ENCODE measurements at places on chromosomes 12 and 14.

DNA sequence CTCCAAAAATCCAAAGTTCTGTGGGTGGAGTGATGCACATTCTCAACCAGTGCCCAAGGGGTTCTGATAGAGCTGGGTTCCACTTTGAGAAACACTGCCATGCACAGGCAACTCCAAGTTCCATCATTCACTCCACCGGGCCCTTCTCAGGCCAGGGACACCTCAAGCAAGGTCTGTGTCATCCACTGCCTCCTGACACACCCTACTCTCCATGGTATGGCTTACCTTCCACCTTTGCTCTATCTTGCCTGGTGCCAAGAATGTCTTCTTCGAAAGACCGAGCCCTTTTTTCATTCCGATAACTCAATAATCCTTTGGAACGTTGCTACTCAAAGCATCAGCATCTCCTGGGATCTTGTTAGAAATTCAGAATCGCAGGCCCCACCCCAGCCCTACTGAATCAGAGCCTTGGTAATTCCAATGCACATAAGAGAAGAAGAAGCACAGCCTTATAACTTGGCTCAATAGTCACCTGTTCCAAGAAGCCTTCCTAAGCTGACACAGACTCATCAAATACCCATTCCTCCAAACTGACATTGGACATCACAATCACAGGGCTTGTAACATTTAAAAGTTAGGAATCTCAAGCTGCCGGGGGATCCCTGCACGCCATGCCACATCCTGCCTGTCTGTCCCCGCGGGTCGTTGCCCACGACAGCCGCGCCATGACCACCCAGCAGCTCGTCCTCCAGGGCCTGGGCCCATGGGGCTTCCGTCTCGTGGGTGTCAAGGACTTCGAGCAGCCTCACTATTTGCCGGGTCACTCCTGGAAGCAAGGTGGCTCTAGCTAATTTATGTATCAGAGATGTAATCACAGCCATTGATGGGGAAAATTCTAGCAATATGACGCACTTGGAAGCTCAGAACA, 66.4 kb downstream of the VCPKMT start:
- DNase-seq = no peak

- DNase-seq = no peak
These were observed 371.8 kb downstream of the BCL11B start for GRCh38 chr14:98900236-98900635.

- no peak for DNase-seq
These were observed 77.2 kb downstream of the PTPRR start for GRCh38 chr12:70843363-70843762.

DNA sequence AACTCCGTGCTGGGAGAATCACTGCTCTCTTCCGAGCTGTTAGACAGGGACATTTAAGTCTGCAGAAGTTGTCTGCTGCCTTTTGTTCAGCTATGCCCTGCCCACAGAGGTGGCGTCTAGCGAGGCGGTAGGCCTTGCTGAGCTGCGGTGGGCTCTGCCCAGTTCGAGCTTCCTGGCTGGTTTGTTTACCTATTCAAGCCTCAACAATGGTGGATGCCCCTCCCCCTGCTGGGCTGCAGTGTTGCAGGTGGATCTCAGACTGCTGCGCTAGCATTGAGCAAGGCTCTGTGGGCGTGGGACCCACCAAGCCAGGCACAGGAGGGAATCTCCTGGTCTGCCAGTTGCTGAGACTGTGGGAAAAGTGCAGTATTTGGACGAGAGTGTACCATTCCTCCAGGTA, 43.7 kb downstream of the GPR137C start:
- no peak for DNase-seq

- DNase-seq = no peak
These were observed 369.6 kb downstream of the ATP23 start for GRCh38 chr12:58310809-58311622.

DNA sequence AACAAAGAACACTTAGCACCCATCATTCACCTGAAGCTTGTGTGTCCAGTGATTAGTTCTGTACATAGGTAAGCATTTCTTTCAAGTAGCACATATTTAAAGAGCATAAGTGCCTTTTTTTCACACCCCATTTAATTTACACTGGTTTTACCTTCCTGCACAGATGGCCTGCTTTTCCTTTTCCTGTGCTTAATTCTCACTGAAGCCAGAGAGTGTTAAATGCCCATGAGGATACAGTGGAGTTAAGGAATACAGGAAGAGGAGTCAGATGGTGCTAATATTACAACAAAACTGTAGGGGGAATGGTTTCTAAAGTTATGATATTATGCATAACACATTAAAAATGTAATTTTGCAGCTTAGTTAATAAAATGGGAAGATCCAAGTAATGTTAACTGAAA, 31.0 kb upstream of the SLC38A1 start:
- DNase-seq = no peak

DNA sequence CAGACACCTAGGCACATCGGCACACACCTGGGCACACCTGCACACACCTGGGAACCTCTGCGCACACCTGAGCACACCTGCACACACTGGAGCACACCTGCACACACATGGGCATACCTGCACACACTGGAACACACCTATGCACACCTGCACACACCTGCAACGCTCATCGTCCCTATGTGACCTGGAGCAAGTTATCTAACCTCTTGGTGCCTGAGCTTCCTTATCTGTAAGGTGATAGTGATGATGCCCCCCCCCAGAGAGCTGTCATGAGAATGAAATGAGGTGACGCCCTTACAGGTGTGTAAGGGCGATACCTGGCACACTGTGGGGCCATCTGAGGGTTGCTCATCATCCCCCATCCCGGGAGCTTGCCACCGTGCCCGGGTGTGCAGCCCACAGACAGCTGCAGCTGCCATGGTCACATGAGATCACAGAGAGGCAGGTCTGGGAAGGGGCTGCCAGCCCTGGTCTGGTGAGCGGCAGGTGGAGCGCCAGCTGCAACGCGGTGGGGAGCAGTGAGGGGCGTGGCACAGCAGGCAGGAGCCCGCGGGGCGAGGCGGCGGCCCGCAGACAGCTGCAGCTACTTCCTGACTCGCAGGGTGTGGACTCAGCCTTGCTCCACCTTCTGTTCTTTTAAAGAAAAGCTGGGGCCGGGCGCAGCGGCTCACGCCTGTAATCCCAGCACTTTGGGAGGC, 59.9 kb upstream of the FBRSL1 start:
- DNase-seq = peak; percentile 20

GRCh38 chr12:53747095-53747494, 4.7 kb downstream of the CISTR start:
- no peak for DNase-seq

DNA sequence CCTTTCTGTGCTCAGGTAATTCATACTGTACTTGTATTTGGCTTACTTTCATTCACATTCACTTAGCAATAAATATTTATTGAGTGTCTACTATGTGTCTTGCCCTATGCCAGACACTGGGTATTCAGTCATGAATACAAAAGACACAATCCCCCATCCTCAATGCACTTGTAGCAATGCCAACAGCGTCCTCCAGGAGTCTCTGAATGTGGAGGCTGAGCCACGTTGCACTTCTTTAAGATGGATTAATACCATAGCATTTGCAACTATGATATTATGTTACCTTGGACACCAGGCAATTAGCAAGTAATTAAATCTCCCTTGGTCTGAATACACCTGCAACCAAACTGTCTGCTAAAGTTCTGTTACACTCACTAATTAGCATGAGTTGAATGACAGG, 58.8 kb downstream of the OTX2 start:
- no peak for DNase-seq

DNA sequence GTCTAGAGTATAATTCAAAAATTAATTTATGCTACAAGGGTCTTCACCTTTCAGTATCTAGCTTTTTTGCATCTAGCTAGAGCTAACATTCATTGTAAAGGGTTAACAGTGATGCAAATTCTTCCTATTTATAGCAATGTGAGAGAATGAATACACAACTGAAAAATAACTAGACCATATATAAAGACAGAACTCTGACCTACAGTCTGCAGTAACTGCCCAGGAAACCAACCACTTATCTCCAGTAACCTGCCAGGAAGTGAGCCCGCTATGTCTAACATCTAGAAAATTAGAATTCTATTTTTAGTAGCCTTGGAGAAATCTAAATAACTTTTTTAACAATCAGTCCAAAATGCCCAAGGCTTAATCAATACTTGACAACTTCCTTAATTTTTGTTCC, 1021.9 kb downstream of the LRFN5 start:
- no peak for DNase-seq

- DNase-seq = no peak
These were observed 19.5 kb upstream of the PEX5 start for GRCh38 chr12:7169951-7170350.

- DNase-seq = no peak
These were observed 90.8 kb downstream of the SLCO1B1 start for GRCh38 chr12:21221778-21222177.

GRCh38 chr14:67056684-67057083, 132.6 kb upstream of the GARIN2 start:
- DNase-seq = no peak

DNA sequence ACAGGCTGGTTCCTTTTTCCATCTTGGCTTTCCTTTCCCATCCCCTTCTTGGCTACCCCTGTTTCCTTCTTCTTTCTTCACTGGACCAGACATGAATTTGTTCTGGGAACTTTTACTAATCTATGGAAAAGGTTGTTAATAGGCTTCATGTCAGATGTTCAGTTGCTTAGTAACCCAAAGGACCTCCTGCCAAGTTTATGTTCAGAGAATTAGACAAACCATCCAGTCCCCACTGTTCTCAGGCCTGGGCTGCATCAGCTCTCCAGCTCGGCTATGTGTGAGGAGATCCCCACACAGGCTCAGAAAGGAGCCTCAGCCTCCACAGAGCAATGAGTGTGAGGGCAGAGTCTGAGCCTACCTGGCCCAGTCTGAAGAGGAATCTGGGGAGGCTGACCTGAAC, 78.0 kb downstream of the AKAP6 start:
- no peak for DNase-seq

DNA sequence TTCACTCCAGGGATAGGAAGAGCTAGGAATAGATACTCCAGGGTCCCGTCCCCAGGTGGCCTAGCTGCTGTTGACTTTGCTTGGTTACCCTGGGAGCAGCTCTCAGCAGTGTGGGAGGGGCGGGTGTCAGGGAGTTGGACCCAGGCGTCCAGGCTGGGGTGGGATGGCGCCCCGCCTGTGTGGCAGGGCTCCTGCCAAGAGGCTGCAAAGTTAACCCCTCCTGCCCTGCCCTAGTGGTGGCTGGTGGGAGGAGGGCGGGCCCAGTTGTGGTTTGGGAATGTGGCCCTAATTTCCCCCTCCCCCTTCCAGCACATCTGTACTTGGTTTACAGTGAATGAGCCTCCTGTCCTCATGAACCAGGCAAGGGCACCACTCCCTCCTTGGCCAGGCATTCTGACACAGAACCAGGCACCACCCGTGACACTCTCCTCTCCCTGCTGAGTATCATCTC, 1.7 kb upstream of the RARG start:
- DNase-seq = no peak

- DNase-seq = no peak
These were observed 209.0 kb upstream of the ATXN7L3B start for GRCh38 chr12:74328623-74329022.

GRCh38 chr12:132329720-132330548, 545 bp upstream of the GALNT9 start:
- DNase-seq = no peak

GRCh38 chr12:92995258-92995903, 66.3 kb upstream of the EEA1 start:
- DNase-seq = no peak

DNA sequence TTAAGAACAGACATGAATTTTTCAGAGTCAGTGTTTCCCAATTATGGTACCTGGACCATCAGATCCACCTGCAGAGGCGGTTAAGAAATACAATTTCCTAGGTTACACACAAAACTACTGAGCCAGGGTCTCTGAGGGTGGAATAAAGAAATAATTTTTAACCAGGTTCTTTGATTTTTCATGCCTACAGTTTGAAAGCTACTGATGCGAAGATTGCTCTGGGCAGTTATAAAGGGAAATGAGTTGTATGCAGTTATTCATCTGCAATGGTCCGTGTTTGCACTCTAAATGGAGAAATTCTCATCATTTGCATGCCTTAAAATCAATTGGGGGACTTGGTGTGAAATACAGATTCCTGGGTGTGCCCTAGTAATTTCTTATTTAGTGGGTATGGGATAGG, 89.7 kb downstream of the ERGIC2 start:
- DNase-seq = no peak

DNA sequence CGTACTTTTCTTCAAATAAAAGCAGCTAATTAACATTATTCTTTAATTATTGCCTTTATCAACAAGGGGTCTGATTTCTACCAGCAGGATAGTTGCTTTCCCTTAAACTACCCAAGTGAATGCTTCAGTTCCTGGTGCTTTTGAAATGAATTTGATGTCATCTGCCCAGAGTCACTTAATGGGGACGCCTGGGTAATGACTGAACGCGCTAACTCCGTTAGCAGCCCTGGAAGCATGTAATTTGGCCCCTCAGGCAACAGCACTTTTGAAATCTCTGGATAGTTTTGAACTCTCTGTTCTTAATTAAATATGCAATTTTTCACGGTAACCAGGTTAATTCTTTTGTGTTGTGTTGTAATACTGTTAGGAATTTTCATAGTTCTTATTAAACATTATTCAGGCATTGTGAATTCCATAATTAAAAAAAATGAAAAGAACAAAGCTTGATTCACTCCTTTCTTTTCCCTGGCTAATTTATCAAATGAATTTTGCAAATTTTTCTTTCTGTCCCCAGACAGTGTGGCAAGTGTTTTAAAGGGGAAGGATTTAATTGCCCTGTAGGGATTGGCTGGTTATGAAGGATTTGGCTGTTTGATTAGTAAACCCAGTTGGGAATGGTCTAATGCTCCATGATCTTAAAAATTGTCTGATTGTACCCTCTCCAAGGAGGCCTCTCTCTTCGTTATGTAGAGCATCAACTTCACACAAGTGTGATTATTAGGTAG, 137.5 kb upstream of the MYL2 start:
- no peak for DNase-seq
